Activated CD8-positive, alpha-beta T cell treated with anti-CD3 and anti-CD28 coated beads, Interleukin-2, amount 10 ng/mL, durations not matched to agents 7 days and 5 days (primary cell): ENCODE measurements at places on chromosomes 7 and 10.
A peak's percentile ranks its signal among the peaks of the same experiment; 100 is the strongest.

DNA sequence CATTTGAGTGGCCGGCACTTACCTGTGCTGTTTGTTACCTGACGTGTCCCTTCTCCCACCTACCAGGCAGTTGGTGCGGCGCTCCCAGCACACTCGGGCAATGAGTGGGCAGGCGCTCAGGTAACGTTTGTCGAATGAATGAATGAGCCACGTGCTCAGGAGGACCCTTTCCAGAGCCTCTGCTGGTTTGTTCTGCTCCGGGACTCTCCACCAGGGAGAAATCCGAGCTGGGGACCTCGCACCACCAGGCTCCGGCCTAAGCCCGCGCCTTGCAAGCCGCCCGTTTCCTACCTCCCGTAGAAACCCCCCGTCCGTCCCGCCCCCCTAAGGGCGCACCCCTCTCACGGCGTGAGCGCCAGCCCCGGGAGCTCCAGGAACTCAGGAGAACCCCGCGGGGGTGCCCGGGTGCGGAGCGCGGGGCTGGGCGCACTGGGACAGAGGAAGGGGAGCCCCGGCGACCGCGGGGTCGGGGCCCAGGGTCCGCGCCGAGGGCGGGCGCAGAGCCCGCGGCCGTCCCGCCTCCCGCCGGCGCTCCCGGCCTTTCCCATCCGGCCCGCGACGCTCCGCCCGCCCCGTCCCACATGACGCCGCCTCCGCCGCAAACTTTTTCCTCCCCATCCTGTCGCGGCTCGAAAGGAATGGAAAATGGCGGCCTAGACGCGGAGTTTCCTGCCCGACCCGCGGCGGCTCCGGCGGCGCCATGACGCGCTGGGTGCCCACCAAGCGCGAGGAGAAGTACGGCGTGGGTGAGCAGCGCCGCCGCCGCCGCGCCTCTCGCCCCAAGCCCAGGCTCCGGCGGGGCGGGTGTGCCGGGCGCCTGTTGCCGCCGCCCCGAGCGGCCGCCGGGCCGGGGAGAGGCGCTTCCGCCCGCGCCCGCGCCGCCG, at the start of gene DOCK1:
DOCK1 (plus strand) TSS at position 611 of the 884 bp plus-strand sequence; CDS start at position 701, 90 bp downstream.
- DNase-seq, result peak; percentile 20

DNA sequence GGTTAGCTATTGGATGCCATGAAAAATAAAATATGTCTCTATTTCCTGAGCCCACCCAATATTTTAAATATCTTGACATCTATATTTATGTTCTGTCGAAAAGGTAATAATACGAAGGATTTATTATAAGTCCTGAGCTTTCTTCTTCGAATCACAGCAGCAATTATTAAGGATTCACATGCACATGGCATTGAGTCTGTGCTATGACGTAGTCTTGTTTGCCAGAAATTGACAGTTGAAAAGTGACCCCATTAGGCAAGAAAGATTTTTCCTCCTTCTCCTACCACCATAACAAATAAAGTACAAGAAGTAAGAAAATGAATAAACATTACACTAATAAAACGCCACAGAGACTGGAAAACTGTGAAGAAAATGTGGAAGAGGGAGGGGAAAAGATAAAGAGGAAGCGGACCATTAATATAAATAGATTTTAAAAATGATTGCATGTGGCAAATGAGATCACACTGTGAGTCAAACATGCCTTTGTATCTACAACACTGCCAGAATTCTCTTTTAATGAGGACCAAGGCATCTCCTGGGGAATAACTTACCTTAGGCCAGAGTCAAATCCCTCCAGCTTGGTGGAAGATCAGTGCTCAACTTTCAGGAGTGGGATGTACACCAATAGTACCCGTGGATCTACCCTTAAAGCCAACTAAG, 21.6 kb downstream of the FZD1 start:
- no peak for DNase-seq

GRCh38 chr10:97497572-97498075, 598 bp downstream of the MMS19 start:
- peak; percentile 84 for DNase-seq

DNA sequence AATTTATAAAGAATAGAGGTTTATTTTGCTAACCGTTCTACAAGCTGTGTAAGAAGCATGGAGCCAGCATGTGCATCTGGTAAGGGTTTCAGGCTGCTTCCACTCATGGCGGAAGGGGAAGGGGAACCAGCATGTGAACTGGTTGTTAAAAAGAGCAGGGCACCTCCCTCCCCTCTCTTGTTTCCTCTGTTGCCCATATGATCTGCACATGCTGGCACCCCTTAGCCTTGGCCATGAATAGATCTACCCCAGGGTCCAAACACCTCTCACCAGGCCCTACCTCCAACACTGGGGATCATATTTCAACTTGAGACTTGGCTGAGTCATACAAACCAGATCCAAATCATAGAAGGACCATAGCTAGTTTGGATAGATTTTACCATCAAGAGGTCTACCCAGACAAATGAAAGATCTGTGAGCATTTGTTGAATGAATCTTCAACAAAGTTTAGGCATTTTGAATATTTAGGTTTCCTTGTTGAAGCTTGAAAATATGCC, 36.0 kb upstream of the NRP1 start:
- no peak for DNase-seq

GRCh38 chr7:71665716-71666115, 533.8 kb downstream of the GALNT17 start:
- DNase-seq, result no peak

- peak; percentile 69 for DNase-seq
These were observed 645 bp downstream of the SLC26A4 start for GRCh38 chr7:107661081-107661864.

DNA sequence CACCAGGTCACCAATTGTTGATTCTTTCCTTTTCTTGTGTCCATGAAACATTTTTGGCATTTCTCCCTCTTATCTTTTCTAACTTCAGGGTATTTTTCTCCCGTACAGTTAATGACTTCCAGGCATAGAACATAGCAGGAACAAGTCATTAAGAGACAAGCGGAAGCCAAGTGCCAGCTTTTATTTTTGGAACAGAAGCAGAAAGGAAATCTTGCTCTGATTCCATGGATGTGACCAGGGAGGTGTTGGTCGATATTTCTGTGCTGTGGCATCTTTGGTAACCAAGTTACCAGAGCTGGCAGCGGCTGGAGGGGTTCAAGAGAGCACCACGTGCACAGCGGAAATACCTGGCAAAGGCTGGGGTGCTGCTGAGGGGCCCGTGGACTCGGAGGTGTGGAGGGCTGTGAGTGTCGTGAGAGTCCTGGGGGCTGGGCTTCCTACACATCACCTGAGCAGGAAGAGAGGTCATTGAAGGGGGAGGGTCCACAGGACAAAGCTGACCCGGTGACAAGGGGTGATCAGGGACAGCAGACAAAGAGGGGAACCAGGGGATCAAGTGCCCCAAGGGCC, 1.8 kb downstream of the LLCFC1 start:
- no peak for DNase-seq
